ENCODE measurements at places on chromosomes 16 and 17.

GRCh38 chr16:26709175-26709574 is 357.6 kb upstream of the C16orf82 start:
- DNase-seq, result peak; percentile 3

DNA sequence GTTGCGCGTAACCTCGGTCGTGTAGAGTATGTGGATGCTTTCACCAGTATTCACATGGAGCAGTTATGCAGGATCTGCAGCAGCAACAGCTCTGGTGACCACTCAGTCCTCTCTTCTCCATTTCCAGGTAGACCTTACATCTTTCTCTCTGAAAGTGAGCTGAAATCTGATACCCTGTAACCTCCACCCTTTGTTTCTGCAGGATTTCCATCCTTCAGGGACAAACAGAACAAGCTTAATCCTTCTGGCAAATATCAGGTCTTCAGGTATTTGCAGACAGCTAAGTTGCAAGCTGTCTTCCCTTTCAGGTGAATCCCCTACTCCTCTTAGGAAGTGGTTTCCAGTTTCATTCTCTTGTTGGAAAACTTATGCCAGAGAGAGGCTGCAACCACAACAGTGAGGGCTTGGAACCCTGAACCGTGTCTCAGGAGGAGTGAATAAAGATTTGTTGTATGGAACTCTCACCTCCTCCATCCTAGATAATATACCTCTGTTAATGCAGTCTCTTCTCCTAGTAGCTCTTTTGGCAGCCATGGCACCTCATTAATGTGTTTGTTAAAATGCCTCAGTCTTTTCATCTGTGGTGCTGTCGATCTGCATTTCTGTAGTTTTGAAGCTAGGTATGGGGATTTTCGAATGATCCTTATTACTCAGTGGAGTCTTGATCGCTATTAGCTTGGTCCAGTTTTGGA is 172.5 kb downstream of the PRKCA start:
- DNase-seq, result no peak

DNA sequence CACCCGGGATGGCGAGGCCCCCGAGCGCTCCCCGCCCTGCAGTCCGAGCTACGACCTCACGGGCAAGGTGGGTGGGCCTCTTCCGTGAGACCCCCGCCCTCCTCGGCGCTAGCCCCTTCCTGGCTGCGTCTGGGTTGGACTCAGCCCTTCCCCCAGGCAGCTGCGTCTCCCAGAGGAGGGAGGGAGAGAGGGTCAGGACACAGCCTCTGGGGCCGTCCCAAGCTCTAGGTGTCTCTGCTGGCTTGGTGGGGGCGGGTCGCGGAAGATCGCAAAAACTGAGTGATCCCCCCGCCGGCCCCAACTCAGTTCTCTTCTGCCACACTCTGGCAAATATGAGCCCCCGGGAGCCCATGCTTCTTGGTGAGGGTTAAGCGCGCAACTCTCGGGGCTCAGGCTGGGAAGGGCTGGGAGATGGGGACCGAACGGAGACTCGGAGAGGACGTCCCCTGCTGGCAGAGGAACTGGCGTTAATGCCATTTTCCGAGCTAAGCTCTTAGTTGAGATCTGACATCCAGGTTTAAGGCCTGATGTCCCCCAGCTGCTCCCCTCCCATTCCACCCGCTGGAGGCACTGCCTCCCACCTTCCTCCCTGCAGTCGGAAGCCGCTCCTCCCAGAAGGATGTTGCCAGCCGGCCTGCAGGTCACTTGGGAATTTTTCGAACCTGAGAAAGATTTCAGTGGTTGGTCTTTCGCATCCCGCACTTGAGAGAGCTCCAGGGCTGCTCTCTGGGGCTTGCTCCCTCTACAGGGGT is 419 bp downstream of the RAB37 start:
- DNase-seq, result no peak

DNA sequence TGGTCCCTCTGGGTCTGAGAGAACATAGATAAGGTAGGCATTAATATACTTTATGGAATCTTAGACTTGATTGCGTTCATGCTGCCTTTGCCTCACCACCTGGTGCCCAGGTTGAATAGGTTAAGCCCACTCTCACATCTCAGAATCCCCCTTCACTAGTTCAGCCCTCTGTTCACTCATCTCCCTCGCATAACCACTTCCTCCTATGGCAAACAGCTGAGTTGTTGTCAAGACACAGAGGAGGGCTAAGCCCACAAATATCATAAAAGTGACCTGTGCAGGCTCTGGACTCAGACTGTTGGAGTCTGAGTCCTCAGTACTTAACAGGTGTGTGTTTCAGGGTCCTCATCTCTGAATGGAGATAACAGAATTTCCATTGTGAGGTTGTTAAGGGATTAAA is 55.7 kb downstream of the GOSR1 start:
- no peak for DNase-seq

DNA sequence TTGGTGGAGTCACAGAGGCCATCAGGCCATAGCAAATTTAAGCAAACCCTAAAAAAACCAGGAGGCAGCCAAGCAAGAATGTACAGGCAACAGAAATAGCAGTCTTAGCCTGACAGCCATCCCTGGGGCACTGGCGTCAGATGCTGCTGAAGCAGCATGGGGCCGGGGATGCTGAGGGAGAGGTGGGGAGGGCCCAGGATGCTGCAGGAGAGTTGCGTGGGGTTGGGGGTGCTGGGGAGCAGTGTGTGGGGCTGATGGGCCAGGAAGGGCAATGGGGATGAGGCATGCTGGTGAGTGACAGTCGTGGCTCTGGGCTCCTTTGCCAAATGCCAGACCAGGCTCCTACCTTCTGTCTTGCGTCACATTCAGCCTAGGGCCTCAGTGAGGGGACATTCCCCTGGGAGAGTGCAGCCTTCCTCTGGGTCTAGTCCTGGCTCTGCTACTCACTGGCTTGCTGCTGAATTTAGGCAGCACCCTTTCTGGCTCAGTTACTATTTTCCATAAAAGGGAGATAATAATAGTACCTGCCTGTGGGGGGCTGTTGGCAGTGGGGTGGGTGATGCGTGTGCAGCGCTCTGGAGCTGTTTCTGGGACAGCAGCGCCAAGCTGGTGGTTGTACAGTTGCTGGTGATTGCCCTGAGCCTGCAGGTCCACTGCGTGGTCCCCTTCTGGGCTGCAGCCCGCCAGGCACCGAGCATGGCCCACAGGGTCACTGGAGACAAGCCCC is 88.1 kb downstream of the AMFR start:
- DNase-seq, result no peak

- no peak for DNase-seq
Measured at GRCh38 chr16:14641926-14642325, 9.2 kb downstream of the BFAR start.

GRCh38 chr16:66460703-66461102 is 33.6 kb downstream of the BEAN1 start:
- DNase-seq, result no peak

GRCh38 chr17:3859940-3860339 is 13.9 kb upstream of the NCBP3 start:
- DNase-seq, result no peak

DNA sequence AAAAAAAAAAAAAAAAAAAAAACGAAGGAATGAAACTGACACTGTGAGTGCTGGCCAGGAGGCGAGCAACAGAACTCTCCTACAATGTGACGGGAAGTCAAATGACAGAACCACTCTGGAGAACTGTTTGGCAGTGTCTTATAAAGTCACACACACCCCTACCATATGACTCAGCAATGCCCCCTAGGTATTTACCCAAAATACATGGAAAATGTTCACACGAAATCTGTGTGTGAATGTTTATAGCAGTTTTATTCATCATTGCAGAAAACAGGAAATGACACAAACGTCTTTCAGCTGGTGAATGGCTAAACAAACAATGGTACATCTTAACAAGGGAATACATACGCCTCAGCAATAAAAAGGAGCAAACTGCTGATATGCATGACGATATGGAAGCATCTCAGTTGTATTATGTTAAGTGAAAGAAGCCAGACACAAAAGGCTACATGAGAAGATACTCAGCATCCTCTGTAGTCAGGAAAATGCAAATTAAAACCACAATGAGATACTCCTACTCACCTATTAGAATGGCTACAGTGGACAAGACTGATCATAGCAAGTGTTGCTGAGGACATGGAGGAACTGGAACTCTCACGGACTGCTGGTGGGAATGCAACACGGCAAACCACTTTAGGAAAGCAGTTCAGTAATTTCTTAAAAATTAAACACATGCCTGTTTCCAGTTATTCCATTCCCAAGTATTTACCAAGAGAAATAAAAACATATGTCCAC is 74.7 kb downstream of the TBC1D16 start:
- no peak for DNase-seq

DNA sequence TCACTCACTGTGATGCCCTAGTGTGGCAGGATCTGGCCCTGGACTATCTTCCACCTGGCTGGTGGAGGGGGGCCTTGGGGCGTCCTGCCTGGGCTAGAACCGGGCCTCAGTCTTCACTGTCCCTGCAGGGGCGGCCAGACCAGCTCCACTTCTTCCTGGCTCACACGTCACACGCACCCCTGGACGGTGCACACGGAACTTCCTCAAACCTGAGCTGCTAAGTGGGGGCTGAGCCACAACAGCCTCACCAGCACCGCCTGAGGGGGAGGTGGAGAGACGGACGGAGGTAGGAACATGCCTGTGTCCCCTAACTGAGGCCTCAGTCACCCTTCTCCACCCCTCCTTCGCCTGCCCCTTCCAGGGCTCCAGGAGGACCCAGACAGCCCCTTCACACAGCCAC is 36.6 kb downstream of the TIMM22 start:
- DNase-seq, result no peak

GRCh38 chr16:11063448-11064201 is 119.3 kb downstream of the CLEC16A start:
- no peak for DNase-seq

DNA sequence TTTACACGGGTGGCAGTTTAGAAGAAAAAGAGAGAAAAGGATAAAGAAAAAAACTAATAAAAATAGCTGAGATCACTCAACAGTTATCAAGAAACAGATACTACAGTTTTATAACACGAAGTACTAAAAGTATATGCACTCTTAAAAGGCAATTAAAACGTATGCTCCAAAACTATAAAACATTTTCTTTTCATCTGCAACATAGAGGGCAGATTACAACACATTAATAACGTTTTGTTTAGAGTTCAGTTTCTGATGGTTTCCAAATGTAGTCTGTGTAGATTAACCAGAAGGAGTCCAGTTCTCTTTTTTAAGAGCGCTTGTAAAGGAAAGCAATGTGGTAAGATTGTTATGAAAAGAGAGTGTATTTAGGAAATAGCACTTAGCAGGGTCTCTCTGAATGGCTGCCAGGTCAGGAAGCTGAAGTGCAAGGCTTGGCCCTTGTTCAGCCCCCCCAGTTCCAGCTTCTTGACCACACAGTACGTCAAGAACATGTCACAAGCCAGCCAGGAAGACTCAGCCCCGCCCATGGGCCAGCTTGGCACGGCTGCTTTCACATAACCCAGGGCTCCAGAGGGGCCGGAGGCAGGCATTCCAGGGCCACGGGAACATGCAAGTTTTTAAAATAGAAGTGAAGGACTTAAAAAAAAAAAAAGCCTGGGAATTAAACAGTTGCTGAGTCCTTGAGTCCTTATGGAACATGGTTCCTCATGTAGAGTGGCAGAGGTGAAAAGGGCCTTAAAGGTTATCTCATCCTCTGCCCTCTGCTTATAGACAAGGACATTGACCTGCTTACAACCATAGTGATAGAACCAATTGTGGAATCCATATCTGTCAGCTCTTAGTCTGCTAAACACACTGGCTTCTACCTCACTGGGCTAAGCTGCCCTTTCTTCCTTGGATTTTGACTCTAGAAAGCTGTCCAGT is 147.4 kb upstream of the TBX2 start:
- no peak for DNase-seq

- no peak for DNase-seq
Measured at GRCh38 chr17:68906638-68907037, 48.6 kb downstream of the ABCA8 start.

- no peak for DNase-seq
Measured at GRCh38 chr17:75764417-75764710, 628 bp downstream of the GALK1 start.
